ENCODE measurements at places on chromosomes 11 and 22.

GRCh38 chr11:66782726-66783125 lies 53.7 kb upstream of the SPTBN2 start:
- no peak for DNase-seq

GRCh38 chr11:91986218-91986617 lies 238.4 kb upstream of the FAT3 start:
- DNase-seq: no peak

GRCh38 chr22:25447067-25447685 lies 117.3 kb upstream of the GRK3 start:
- DNase-seq: no peak

DNA sequence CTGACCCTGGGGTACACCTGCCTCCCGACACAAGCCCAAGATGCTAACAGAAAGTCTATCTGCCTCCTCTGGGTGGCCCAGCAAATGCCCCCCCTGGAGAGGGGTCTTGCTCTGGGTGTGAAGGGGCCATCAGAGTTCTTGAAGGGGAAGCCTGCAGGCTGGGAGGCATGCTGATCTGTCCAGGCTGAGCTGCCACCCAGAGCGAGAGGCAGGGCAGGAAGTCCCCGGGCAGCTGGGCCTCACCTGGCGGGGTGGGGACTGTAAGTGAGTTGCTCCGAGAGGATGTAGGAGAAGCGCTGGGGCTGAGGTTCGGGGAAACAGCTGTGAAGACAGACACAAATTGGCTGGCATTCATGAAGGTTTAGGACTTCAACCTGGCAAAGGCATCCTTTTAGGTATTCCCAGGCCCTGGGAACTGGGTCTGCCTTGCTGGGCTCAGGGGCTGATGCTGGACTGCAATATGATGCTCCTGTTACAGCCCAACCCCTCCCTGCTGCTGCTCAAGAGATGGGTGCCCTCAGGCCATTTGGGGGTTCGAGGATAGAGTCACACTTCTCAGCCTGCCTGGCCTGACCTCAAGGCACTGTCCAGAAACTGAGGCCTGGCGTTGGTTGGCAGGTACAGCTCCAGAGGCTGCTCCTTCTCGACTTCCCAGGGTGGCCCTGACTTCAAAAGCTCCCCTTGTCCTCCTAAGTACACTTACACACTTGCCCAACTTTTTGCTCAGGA lies 60.2 kb upstream of the LYVE1 start:
- no peak for DNase-seq

GRCh38 chr11:104531075-104531474 lies 367.1 kb upstream of the PDGFD start:
- no peak for DNase-seq

DNA sequence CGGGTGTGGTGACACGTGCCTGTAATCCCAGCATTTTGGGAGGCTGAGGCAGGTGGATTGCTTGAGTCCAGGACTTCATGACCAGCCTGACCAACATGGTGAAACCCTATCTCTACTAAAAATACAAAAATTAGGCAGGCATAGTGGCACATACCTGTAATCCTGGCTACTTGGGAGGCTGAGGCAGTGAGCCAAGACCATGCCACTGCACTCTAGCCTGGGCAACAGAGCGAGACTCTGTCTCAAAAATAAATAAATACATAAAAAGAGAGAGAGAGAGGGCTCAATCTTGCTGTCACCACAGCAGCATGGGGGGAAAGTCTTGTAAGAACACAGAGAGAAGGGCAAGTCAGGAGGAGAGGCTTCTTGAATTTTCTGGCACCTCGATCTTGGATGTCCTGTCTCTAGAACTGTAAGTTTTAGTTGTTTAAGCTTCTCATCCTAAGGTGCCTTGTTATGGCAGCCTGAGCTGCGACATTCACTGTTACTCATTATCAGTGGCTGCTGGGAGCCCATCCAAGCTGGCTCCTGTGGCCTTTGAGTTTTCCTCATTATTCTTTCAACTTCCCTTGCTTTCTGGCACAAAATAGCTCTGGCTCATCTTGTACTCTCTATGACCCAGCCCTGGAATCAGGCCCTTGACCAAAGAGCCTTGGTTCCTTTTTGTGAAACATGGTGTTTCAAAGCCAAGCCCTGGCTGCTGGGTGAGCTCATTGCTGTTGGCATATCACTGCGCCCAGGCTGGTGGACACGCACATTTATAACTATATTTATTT lies 8.0 kb upstream of the PSMC3 start:
- no peak for DNase-seq

DNA sequence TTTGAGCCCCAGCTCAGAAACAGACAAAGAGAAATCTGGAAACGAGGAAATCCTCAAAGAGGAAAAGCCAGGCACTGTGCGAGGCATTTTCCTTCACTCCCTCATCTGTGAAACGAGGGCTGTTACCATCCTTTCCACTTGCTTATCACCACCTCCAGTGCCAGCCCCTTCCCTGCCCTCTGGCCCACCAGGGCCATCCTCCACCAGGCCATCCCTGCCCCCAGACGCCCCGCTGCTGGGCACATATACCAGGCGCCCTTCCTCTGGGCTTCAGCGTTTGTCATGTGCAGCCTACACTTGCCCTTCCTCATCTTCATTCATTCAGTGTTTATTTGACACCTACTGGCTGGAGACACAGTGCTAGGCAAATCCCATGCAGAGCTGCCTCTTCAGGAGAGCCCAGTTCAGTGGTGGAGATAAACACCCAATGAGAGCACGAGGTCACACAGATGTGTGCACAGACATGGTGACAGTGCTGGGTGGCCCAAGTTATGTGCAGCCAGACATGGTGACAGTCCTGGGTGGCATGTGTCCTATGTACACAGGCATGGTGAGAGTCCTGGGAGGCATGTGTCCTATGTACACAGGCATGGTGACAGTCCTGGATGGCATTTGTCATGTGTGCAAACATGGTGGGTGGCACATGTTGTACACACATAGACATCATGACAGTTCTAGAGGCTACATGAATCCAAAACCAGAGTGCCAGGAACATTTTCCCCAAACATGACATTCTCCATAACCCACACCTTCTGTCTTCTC lies 9.7 kb downstream of the SPTBN2 start:
- DNase-seq: no peak

GRCh38 chr11:74412321-74412720 lies 14.1 kb upstream of the PGM2L1 start:
- no peak for DNase-seq

- DNase-seq: no peak
Observed at GRCh38 chr11:25769287-25769686, 562.6 kb upstream of the ANO3 start.

- no peak for DNase-seq
Observed at GRCh38 chr11:75627906-75628668, 40.8 kb downstream of the MAP6 start.

DNA sequence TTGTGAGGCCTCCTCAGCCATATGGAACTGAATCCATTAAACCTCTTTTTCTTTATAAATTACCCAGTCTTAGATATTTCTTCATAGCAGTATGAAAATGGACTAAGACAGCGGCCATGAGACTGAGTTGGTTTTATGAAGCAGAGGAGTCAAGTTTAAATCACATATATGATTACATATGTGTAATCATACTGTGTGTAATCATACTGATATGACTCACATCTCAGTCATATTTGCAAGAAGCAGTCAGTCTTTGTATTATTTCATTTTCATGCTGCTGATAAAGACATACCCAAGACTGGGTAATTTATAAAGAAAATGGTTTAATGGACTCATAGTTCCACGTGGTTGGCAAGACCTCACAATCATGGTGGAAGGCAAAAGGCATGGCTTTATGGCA lies 89.8 kb downstream of the SYT9 start:
- DNase-seq: no peak

DNA sequence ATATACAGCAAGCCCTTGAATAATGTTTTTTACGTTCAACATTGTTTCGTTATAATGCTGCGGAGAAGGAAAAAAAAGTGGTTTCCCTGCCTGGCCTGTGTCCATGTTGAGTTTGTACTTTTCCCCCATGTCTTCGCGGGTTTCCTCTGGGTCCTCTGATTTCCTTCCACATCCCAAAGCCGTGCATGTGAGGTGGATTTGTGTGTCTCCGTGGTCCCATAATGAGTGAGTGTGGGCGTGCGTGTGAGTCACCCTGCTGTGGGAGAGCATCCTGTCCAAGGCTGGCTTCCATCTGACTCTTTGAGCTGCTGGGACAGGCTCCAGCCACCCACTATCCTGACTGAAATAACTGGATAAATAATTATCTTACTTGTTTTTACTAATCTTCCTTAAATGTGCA lies 29.6 kb upstream of the SNX19 start:
- no peak for DNase-seq

- DNase-seq: no peak
Observed at GRCh38 chr11:104159356-104159755, 4.6 kb downstream of the PDGFD start.

DNA sequence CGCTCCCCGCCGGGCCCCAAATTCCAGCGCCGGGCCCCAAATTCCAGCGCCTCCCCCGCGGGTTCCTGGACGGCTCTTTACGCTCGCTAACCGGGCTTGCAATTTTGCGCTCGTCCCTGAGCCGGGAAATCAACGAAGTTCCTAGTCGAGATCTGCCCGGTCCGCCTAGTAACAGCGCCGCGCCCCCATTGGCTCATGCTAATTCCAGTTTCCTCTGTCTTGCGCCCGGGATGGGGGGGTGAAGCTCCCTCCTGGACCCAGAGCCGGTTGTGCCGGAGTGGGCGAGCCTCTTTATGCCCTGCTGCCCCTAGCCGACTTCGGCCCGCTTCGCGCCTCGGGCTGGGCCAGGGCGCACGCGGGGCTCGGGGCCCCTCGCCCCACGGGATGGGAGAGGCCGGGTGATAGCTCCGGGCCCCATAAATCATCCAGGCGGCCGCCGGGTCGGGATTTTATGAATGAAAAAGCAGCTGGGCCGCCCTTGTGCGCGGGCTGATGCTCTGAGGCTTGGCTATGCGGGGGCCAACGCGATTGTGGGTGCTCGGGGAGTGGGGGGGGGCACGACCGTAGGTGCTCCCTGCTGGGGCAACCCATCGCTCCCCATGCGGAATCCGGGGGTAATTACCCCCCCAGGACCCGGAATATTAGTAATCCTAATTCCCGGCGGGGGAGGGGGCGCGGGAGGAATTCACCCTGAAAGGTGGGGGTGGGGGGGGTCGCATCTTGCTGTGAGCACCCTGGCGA lies 1.8 kb upstream of the CCND1 start:
- DNase-seq: no peak

- DNase-seq: no peak
Observed at GRCh38 chr22:36337365-36338130, 50.2 kb downstream of the MYH9 start.

GRCh38 chr11:63510360-63511047 lies 4.6 kb downstream of the LGALS12 start:
- DNase-seq: no peak

DNA sequence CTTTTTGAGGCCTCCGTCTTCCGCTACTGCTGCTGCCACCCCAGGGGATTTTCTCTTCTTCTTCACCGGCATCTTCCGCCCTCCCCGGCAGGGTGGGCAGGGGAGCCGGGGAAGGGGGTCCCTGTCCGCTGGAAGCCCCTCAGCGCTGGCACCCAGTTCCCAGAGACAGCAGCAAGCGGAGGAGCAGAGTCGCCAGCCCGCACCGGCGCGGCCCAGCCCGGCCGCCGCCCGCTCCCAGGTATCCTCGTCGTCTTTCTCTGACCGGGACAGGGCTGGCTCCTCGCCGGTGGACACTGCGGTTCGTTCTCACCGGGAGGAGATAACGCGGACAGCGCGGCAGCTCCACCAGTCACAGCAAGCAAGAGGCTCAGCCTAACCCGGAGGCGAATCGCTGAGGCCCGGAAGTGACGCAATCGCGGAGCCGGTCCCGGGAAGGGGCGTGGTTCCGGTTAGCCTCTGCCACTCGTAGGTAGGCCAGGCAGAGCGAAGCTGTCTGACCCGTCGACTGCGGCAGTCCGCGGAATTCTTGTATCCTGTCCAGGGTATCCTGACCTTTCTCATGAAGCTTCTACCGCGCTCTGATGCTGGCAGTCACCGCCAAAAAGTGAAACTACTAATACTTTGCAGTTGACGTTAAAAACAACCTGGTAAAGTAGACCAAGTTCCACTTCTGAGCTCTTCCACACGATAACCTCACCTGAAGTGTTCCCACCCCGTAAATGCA lies at the start of gene DCUN1D5:
DCUN1D5 (minus strand) TSS at position 360 of the 724 bp plus-strand sequence; CDS start at position 72, 288 bp downstream.
- DNase-seq: peak; percentile 90

GRCh38 chr22:41366323-41367029 lies 15.3 kb upstream of the TEF start:
- no peak for DNase-seq

DNA sequence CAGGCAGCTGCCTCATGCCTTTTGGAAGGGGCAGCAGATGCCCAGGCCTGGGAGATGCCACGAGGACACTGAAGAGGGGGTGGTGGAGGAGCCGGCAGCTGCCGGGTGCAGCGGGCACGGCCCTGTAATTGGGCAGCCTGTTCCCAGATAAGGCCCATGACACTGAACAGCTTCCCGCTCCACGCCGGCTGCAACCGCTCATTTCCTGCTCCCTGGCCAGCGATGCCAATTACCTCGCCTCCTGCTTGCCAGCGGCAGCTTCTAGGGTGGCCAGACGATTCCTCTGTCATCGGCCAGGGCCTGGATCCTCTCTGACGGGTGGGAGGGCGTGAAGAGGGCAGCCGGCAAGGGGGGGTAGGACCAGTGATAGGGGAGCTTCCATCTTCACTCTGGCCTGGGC lies 22.8 kb downstream of the FLRT1 start:
- no peak for DNase-seq

GRCh38 chr11:75651218-75651617 lies 17.6 kb downstream of the MAP6 start:
- DNase-seq: no peak

GRCh38 chr11:70405679-70406395 lies 7.5 kb downstream of the CTTN start:
- no peak for DNase-seq

DNA sequence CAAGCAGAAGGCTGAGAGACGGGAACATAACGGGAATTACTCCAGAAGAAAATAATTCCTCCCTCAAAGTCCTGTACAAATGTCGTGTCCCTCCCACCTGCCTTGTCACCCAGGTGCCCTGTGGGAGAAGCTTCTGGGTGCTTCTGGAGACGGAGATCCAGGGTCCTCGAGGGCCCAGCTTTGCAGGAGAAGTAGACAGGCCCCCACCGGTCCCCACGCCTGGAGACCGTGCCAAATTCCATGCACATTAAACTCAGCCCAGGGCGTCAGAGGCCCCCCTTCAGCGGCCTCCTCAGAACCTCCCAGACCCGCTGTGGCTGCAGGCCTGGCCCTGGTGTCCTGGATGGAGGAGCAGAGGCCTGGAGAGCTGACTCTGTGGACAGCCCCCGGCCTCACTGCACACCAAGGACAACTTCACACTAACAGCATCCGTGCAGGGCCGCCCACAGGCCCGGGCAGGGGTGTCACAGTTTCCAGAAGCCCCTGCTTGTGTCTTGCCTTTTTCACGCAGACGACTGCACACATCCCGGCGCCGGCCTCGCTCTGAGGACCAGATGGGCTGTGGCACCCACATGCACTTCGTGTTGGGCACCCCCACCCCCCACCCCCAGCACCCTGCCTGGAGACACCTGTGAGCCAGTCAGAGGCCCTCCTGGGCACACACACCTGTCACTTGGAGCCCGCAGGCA lies 734.3 kb downstream of the BRD1 start:
- no peak for DNase-seq

GRCh38 chr11:47869544-47870393 lies 21.6 kb upstream of the NUP160 start:
- no peak for DNase-seq
